GM23338 (cell line): ENCODE measurements at places on chromosomes 7 and 10.
A peak's percentile ranks its signal among the peaks of the same experiment; 100 is the strongest.

GRCh38 chr7:151241755-151242096, 6.8 kb downstream of the SMARCD3 start:
- DNase-seq = no peak

DNA sequence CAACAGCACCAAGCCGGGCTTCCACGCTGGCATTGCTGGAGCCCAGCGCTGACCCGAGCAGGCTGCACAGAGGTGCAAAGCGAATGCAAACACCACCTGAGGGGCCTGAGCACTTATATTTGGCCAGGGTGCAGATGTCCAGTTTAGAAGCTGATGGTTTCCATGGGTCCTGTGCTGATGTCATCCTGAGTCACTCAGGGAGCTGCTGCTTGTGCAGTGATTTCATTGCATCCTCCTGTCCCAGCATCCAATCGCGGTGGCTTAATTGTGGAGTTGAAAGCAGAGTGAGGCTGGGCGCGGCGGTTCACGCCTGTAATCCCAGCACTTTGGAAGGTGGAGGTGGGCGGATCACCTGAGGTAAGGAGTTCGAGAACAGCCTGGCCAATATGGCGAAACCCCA, 410.2 kb upstream of the KLF6 start:
- DNase-seq = no peak

- DNase-seq = no peak
Observed at GRCh38 chr10:65742906-65743305, 1182.9 kb upstream of the LRRTM3 start.

DNA sequence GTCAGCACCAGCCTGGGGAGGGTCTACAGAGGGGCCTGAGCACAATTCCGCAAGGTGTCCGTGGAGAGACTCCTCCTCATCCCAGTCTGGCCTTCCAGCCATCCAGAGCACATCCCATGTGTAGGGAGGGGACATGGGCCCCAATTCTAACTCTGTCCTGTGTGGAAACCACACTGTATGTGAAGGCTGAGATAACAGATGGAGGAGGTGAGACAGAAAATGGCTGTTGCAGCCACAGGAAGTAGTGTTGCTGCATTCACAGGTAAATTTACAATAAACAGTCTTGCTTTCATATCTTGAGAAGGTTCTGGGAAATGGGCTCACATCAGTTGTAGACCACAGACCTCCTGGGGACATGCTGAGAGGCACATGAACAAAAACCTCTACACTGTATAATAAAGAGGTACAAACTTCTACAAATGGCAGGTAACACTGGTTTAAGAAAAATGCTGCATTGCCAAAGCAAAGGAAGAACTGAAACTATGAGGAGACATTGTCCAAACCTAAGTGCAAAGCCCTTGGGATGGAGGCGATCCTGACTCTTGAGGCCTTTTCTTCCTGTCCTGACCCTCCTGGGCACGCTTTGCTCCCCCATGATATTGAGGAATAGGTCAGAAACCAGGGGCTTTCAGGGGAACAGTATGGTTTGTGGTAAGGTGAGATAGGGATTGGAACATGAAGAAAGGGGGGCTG, 21.6 kb upstream of the GIMAP2 start:
- DNase-seq = no peak

GRCh38 chr7:153258686-153259085, 499.1 kb downstream of the ACTR3B start:
- peak; percentile 0 for DNase-seq

GRCh38 chr10:102195296-102195870, 30.7 kb upstream of the ELOVL3 start:
- no peak for DNase-seq

GRCh38 chr10:48452879-48453412, 146.5 kb downstream of the MAPK8 start:
- DNase-seq = no peak

DNA sequence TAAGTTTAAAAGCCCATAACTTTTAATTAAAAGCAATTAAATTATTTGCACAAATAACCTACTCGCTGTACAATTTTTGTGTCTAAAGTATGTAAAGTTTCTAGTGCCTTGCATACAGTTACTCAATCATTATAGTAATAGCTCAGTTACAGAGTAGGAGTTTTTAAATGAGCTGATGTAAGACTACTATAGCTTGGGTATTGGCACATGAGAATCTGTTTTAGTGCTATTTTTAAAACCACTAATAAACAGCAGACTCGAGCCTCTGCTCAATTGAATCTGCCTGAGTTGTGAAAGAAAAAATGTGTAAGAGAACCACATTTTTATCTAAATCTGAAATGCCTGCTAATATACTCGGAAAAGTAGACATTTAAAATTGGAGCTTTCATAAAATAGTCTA, 31.1 kb downstream of the CTNNA3 start:
- DNase-seq = no peak

DNA sequence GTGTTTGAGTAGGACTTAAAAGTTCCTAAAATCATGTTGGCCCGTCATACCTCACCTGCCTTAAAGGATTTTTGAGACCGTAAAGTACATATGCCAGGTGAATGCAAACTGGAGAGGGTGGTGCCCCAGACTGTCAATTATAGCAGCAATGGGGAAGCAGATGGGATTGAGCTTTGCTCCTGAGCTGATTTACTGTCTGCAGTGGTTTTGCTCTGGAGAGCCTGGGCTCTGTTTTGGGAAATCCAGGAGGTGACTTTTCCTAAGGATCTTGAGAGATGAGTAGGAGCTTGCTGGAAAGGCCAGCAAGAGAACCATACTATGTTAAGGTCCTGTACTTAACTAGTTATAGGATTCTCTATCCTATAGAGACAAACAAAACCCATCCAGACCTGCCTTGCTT, 43.0 kb downstream of the COL13A1 start:
- no peak for DNase-seq

DNA sequence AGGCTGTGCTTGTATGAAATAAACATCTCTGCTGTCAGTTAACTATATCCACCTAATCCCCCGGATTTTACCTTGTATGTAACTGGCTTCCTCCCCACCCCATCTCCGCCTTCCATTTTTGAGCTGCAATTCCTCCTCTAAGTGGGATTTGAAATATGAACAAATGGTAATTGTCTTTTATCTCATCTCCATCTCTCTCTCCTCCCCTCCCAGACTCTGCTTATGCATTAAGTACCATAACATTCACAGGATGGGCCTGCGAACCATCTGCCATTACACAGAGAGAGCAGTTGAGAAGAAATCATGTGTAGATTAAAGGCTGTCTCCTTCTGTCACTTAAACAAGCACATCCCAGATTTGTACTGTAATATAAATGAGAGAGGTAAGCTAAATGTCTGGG, 1169.9 kb downstream of the TYW1 start:
- DNase-seq = no peak

DNA sequence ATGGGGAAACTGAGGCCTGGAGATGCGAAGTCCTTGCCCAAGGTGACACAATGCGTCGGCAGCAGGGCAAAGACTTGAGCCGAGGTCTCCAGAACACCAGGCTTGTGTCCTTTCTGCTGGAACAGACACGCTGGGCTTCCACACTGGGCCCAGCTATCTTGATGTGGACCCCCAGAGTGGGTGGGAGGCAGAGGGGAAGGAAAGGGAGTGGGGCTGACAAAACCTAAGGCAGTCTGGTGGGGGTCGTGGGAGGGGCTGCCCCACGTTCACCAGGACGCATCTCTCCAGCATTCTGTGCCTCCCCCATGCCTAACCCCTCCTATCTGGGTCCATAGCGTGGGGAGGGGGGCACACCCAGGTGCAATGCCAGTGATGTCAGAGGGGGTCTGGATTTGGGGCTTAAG, 38.1 kb downstream of the PPIF start:
- DNase-seq = no peak

- DNase-seq = no peak
Observed at GRCh38 chr7:27922907-27923641, 183.1 kb downstream of the TAX1BP1 start.

DNA sequence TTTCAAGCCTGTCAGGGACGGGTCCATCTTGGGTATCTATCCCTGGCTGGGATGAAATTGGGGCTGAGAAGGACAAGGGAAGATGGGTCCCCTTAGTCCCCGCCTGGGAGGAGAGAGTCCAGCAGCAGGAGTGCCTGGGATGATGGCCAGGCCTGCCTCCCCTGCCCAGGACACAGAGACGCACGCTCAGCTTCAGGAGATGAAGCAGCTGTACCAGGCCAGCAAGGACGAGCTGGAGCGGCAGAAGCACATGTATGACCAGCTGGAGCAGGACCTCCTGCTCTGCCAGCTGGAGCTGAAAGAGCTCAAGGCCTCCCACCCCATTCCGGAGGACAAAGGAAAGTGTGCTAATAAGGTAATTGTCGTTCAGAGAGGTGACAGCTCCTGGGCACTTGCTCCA, 15.4 kb downstream of the CCDC136 start:
- DNase-seq = no peak

DNA sequence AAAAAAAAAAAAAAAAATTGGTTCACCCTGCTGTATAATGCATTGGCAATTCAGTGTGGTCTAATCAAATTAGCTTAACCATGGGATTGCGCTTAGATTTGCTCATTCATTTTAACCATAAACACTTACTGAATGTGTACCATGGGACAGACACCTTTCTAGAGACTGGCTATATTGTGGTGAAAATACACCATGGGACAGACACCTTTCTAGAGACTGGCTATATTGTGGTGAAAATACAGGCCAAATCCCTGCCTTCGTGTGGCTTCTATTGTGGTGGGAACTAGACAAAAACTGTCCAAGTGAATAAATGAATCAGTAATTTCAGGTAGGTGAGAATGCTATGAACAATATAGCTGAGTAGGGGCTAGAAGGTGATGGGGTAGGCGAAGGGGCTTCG, 10.2 kb upstream of the REPIN1 start:
- no peak for DNase-seq

DNA sequence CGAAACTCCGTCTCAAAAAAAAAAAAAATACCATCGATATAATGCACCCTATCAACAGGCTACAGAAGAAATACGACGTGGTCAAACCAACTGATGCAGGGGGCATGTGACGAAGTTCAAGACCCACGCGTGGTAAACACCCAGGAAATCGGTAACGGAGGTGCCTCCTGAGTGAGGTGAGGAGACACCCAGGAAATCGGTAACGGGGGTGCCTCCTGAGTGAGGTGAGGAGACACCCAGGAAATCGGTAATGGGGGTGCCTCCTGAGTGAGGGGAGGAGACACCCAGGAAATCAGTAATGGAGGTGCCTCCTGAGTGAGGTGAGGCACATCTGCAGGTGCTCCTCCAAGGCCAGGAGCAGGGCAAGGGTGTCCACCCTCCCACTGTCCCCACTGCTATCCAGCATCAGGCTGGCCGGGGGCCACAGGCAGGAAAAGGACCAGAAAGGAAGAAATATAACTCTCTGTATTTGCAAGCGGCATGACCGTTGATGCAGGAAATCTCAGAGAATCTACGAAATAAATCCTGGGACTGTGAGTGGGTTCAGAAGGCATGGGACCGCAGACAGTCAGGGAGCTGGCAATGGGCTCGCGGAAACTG, 10.7 kb upstream of the GPR146 start:
- DNase-seq = no peak

DNA sequence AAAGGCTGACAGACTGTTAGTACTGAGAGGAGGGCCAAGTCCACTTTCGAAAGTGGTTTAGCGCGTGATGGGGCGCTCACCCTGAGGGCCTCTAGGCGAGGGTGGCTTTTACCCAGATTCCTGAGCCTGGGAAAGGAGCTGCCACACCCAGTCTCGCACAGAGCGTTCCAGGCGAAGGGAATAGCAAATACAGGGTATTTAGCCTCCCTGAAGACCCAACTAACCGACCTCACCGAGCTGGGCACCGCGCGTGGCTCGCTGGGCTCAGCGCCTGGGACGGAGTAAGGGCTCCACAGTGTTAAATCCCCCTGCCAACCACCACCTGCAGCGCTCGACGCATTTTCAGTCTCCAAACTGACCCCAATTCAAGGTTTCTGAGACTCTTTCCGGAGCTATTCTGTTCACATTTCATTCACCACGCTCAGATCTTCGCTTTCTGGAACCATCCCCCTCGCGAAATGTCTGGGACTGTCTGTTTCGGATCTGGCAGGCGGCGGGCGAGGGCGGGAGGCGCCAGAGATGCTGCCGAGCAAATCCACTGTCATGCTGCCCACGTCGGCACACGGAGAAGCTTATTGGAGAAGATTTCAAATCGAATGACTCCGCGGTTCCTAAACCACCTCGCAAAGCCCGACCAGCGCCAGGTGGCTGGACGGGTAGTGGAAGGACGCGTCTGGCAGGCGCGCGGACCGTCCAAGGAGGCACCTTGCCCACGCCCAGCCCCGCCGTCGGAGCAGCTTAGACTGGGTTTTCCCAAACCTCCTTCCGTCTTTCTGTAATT, 1.4 kb upstream of the OSBPL3 start:
- peak; percentile 50 for DNase-seq

DNA sequence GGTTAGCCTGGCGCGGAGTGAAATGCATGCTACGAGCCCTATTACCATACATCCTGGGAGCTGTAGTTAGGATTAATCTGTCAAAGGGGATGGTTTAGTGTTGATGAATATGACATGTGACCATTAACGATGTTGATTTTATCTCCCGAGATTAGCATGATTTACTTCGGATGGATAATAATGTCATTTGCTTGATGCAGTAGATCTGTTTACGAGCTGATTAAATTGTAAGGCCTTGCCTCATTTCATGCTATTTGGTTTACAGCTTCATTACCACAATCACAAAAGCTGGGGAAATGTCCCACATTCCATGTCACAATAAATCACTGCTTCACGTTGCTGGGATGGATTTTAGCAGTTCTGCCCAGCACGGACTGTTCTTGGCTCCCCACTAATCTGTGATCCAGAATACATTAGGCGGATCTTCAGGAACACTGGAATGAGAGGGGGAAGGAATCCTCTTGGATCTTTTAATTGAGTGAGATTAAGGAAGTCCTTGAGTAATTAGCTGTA, 22.3 kb downstream of the ZNF503 start:
- no peak for DNase-seq

DNA sequence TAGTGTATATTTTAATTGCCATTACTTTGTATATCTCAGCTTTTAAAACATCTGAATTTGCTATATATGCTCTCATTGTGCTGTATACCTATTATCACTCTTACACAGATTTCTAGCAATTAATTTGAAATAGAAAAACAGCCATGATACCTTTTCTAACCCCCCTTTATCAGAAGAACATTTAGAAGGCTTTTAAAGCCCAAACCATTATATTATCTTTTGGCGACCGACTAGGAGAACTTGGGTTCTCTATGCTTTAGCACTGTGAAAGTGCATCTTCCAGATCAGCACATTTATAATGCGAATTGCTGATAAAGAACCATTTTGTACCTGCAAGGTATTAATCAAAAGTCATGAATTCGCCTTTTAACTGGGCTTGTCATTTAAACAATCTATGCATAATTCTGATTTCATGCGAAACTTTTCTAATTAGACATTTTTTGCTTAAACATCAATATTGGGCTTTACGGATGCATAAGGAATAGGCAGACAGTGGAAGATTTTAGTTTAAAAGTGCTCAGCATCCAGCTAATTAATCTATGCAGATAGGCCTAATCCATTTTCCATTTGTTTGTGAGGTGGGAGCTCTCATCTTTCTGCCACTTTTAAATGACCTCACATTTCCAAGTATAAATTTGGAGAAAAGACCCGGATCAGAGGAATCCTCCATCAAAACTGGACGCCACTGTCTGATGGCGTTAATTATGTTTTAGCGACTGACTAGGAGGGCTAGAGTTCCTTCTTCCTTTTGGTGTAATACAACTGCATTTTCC, 1.2 kb upstream of the MLLT10 start:
- no peak for DNase-seq
